ENCODE measurements at places on chromosomes 13 and 19.

GRCh38 chr19:42528354-42529247 is at the start of gene CEACAM1:
Gene CEACAM1 (minus strand): TSS chr19:42528481. CDS start chr19:42528374, 107 bp downstream.
- DNase-seq: no peak

DNA sequence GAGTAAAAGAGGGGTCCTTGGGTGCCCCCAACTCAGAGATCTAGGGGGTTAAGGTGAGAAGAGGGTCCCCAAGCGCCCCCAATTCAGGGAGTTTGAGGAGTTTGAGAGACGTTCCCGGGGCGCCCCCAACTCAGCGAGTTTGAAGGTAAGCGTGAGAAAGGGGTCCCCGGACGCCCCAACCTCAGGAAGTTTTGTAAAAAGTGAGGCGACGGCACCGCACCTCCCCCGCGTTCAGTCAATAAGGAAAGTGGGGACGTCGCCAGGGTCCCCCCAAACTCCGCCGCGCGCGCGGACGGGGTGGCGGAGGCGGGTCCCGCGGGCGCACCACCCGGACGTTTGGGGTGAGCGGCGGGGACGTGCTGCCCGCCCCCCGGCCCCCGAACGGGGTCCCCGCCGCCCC is 353 bp downstream of the RFX2 start:
- no peak for DNase-seq

DNA sequence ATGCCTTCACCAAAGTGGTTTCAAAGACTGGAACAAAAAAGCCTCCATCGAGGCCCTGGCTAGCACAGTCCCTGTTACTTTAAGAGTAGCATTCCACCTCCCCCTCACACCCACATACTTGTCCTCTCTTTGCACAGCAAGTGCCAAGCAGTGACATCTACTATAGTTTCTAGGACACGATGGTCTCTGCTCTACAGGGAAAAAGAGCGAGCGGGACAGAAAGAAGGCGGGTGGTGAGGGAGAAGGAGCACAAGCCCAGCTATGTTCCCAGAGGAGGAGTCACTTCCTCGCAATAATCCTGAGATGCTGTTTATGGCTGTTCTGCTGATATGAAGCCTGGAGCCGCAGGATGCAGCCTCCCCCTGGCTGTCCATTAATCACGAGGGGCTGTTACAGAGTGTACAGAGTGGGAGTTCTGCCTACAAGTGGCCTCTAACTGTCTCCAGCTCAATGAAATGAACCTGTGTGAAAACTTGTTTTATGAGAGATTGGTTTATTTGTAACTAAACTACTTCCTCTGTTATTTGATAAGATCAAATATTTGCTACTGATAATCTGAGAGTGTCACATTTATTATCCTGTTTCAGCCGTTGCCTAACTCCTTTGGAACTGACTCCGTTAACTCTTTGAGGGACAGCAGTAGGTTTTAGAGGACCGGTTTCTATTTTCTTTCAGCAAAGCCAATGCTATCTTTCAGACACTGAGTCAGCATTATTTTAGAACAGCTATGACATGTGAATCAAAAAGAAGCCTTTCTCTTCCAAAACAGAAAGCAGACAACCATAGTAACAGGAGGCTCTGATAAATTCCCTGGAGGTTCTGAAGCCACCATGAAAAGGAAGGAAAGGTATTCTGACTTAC is 208.0 kb downstream of the SPRY2 start:
- DNase-seq: no peak

GRCh38 chr13:50745542-50746115 is 97.9 kb downstream of the DLEU7 start:
- DNase-seq: no peak

GRCh38 chr19:29535214-29535831 is 9.5 kb downstream of the VSTM2B start:
- DNase-seq: no peak

GRCh38 chr19:4744451-4745174 is 21.0 kb upstream of the DPP9 start:
- no peak for DNase-seq

DNA sequence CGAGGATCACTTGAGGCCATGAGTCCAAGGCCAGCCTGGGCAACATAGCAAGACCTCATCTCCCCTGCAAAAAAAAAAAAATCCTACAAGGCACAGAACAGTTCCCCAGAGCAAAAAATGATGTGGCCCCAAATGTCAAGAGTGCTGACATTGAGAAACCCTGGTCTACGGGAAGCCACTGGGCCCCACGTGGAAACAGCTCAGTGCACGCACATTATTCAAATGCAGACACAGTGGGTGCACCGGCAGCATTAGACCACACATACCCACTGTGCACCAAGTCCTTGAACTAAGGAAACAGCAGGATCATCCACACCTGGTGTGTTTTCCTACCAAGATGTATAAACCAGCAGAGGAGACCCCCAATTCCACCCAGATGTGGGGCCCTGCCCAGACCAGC is 35.0 kb upstream of the ADGRE5 start:
- DNase-seq: no peak

- DNase-seq: no peak
Observed at GRCh38 chr19:47183601-47184000, 47.4 kb downstream of the BBC3 start.

All from NCI-H1930 (cell line).